NCI-H1930 (cell line): ENCODE measurements at places on chromosomes 16 and 17.

DNA sequence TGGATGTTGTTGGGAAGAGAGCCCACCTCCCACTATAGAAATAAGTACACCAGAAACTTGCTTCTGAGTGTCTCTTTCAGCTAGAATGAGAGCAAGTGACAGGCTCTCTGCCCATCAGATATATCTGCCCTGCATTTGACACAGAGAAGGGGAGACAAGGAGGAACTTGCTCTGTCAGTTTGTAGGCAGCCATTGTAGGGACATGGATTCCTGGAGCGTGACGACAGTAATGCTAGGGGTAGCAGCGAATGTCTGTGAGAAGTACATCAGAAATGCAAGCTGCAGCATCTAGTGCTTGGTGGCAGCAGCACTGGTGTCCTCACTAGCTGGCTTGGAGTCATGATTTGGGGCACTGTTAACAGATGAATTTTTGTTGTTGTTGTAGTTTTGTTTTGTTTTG is 23.0 kb downstream of the ZNF200 start:
- DNase-seq: no peak

- no peak for DNase-seq
These were observed 88.3 kb upstream of the DNAH17 start for GRCh38 chr17:78665387-78665951.

GRCh38 chr17:58521680-58522079 is 7.2 kb upstream of the MTMR4 start:
- DNase-seq: no peak

DNA sequence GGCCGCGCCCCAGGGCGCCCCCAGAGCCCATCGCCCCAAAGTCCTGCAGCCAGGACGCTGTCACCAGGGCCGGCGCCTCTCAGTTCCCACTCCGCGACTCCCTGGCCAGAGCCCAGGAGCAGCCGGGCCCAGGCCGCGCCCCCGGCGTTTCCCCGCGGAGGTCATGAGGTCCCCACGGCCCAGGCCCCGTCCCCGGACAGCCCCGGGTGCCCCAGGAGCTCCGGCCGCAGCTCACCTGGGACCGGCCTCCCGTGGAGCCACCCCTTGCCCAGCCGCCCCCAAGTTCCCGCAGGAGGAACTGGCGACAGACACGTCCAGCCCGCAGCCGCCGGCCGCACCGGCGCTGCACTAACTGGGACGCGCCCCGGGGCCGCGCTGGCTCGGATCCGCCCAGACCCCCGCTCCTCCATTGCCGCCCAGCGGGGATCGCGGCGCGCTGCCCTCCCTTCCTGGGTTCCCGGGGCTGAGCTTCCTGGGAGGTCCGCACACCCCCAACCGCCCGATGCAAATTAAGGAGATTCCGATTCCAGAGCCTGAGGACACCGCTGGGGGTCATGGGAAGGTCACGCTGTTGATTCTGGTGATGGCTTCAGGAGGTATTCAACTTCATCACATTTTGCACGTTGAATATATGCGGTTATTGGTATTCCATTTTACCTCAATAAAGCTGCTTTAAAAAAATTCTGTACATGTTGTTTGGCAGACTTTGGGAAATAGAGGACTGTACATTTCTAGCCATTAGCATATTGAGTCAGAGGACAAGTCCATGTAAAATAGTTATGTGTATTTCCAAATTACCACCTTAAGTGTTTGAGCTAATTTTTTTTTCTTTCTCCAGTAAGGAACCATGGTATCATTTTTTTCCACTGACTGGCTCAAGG is 9.9 kb downstream of the AHSP start:
- no peak for DNase-seq

- DNase-seq: no peak
These were observed 57.2 kb upstream of the NLK start for GRCh38 chr17:27985306-27985705.
